ENCODE measurements at places on chromosomes 16 and 17.

GRCh38 chr17:74733365-74734122 is 3.5 kb upstream of the RAB37 start:
- DNase-seq = no peak

DNA sequence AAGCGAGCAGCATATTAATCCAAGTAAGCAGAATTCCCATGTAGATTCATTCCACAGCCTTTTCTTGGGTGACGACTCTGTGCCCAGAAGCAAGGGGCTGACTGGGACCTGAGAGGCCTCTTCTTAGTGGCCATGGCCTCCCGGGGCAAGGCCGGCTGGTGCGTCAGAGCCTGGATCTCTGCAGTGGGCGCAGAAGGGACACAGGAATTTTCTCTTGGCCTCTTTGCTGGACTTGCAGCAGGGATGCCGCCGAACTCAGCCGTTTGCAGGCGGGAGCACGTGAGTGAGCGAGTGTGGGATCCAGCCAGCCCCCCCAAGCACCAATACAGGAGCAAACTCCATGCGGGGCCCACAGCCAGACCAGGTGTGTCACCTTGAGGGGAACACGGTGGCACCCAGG is 151.8 kb downstream of the RPTOR start:
- DNase-seq = no peak

DNA sequence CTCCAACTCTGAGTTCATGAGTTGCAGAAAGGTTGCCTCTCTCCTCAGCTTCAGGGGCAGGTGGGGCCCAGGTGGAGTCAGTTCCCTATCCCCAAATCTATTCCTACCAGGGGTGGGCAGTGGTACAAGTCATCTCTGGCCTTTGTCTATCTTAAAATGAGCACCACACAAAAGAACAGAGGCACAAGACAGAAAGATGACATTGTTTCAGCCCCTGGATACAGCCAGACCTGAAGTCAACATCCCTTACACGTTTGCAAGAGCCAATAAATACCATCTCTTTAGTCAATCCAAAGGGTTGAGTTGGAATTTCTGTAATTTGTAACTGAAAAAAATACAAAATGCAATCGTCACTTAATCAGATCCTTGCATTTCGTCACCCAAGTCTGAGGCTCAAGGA is 32.2 kb downstream of the MMP15 start:
- no peak for DNase-seq

DNA sequence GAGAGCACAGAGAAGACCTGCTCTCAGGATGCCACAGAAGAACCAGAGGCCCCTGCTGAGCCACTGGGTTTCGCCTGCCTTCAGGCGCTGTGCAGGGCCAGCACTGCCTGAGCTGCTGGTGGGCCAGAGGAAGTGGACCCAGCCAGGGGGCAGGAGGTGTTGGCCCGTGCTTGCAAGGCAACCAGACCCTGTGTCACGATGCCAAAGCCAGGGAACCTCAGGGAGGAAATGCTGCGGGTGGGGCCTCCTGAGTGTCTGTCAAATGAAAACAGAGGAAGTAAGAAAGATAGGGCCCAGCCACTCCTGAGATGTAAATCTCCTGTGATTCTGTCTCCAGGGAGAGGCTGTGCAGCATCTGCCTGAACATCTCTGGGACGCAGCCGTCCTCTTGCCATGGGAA is 58.1 kb upstream of the ADORA2B start:
- DNase-seq = no peak
